Left kidney (tissue), 8 donors: ENCODE measurements at places on chromosomes 2 and 18.

GRCh38 chr2:186099826-186100225, 361.2 kb downstream of the FSIP2 start:
- DNase-seq: no peak

DNA sequence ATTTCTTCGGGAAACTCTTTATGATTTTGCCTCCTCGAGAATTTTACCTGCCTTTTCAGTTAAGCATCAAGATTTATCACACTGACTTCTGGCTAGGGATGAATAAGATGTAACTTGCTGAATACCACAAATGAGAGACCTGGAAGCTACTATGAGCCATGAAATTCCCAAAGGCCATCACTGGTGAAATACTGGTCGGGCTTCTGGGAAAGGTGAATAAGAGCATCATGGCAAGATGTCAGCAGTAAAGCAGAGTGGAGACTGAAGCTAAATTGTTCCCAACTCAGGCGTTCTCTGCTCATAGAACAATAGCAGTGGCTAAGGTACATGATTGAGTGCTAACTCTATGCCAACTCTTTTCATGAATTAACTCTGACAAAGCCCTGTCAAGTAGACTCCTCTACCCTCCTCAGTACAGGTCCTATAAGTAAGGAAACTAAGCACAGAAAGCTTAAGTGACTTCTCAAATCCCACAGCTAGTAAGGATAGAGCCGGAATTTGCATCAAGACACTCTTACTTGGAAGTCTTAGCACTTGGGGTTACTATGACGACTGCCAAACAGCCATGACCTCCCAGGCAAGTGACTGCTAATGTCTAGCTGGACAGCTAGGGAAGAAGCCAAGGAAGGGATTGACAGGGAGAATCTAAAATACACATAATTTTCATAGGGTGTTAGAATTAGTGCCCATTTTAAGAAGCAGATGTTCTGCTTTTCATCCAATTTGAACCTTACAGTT, 22.7 kb upstream of the DSC3 start:
- no peak for DNase-seq

DNA sequence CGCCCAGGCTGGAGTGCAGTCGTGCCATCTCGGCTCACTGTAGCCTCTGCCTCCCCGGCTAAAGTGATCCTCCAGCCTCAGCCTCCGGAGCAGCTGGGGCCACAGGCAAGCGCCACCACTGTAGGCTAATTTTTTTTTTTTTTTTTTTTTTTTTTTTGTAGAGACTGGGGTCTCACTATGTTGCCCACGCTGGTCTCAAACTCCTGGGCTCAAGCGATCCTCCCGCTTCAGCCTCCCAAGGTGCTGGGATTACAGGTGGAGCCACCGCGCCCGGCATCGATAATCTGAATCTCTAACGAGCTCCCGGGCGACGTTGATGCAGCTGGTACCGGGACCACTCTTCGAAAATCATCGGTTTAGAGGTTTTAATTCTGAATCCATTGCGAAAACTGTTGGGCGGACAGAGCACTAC, 520 bp upstream of the CYP20A1 start:
- DNase-seq: no peak

GRCh38 chr18:79989195-79989497, 783 bp upstream of the TXNL4A start:
- no peak for DNase-seq

- no peak for DNase-seq
Observed at GRCh38 chr18:11323359-11323819, 174.0 kb upstream of the PIEZO2 start.

DNA sequence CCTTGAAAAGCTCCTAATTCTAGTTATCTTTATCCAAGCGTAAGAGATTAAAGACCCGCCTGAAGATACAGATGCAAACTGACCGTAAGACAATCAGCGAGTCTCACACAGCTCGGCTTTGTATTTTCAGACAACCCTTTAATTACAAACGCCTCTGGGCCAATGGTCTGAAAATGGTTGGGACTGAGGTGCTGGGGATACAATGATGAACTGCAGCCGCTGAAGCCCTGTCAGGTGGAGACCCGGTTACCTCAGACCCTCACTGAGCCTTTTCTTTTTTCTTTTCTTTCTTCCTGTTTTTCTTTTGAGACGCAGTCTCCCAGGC, 715 bp upstream of the CFAP36 start:
- DNase-seq: peak; percentile 17
